ENCODE measurements at places on chromosomes 6 and 20. TPM values are rescaled to one million over a fixed set of nuclear protein-coding genes. Genes with fewer than 3 reads are reported as not detected.

DNA sequence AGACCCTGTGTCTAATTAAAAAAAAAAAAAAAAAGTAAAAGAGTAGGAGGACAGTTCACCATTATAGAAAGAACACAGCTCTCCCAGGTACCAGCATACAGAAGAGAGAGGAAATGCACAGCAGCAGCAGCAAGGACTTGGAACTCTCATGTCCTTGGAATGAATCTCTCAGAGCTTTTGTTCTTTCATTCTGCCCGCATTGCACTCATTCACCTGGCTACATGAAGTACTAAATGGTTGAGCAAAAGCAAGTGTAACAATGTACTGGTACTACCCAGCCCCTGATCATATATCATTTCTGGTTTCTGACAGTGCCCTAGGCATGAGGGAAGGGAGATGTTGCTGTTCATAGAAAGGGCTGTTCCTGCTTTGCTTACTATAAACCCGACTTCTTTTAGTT is 12.1 kb upstream of the BTN3A3 start:
- no peak for DNase-seq

DNA sequence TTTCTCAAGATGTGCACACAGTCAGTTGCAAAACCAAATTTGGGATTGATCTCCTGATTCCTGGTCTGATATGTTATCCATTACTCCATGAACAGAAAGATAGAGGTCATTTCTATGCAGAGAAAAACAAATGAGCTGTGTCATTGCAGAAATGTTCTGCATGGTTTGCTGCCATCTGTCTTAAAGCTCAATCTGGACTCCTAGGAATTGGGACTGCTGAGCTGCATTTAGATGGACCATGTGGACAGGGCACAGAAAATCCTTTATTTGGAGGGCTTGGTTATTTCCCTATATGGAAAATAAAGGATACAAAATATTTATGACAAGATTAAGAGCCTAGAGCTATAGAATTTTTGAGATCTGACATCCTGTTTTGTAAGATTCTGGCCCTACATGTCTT is 91.3 kb downstream of the ADGRB3 start:
- DNase-seq, result no peak

- DNase-seq, result no peak
Measured at GRCh38 chr20:6635034-6635736, 132.3 kb upstream of the BMP2 start.

DNA sequence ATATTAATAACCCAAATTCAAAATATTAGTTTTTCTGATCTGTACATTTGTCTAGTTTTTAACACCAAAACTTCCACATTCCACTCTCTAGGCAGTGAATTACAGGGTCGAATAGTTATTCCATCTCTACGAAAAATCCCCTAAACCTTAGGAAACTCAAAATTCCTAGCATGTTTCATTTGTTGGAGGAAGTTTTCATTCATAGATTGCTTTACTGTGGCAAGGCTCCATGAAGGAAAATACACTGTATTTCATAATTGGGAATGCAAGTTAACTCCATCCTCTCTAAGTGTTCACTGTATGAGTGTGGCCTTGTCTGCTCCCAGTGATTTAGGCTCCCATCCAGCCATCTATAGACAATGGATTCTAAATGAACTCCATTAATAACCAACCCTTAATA is 296.1 kb downstream of the TENT5A start:
- DNase-seq, result no peak

DNA sequence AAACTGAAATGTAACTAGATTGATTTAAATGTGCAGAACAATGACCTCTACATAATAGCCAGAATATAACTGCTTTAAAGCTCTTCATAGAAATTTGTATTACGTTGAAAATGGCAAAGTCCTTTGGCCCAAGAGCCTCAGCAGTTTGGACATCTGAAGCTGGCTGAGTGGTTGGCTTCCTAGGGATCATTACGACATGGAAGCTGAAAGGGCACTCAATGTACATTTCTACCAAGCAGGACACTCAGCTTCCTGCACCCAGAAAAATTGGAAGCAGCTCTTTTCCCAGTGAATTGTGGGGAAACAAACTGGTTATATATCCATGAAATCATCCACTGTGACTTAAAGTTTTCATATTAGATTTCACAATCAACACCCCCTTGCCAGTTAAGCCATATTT is 40.2 kb upstream of the TNFRSF21 start:
- DNase-seq, result no peak

DNA sequence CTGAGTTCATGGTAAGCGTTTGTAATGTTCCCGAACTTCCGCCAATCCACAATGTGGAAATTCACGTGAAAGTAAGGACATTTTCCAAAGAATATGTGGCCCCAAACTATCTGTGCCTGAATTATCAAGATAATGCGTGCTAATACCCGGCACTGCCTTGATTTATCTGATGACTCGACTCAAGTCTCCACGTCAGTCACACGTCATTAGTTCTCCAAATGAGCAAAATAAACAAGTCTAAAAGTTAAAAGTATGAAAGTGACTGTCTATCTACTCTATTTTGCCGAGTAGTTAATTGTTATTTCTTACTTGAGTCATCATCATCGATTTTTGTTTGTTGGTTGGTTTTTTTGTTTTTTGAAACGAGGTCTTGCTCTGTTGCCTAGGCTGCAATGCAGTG is 21.7 kb upstream of the FOXC1 start:
- no peak for DNase-seq

GRCh38 chr20:965956-966355 is 36.2 kb downstream of the RSPO4 start:
- no peak for DNase-seq

DNA sequence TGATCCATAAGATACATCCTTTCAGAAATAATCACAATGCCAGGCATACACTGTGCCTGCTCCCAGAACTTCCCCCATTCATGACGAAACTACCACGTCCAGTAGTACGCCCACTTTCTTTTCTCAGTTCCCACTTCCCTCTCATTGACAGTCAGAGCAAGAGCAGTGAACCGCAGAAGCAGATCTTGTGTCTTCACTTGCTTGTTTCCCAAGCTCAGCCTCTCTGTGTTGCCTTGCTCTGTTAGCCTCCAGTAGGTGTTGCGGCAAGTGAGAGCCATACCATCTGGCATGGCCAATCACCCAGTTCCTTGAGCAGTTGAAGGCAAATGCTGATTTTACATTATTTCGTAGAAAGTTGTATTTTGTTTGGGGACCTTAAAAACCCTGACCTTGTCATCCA is 11.7 kb downstream of the UST start:
- peak; percentile 40 for DNase-seq

DNA sequence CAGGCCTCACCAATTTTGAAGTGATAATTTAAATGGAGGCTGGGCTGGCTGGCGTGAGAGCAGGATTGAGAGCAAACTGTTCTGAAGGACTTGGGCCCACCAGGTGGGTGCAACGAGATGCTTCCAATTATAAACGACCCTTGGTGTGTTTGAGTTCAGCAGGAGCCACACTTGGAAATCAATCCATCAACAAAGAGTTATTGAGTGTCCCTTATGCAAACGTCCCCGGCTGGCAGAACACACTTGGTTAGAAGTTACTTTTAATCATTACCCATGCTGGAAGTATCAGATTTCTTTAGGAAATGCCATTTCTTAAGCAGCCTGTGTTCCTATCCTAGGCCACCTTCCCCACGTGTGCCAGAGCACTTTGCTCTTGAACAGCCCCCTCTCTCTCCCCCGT is 37.8 kb upstream of the ZNF831 start:
- DNase-seq, result no peak

Gene C2
- 7.5 TPM for total RNA-seq

Gene ENPP4
- total RNA-seq, result 15.7 TPM

Gene EYS
- 0.41 TPM for total RNA-seq

Gene ACTR5
- total RNA-seq, result 12.5 TPM

Gene STMN3
- total RNA-seq, result 7.1 TPM

Gene TRIM15
- total RNA-seq, result 51.6 TPM

Gene PEX7
- 11.0 TPM for total RNA-seq

Measured in transverse colon (tissue), 4 donors.